Stimulated activated CD4-positive, alpha-beta T cell treated with anti-CD3 and anti-CD28 coated beads, Interleukin-12 subunit alpha, Interleukin-12 subunit beta, amount 100 ng/mL, for 24 hours (primary cell): ENCODE measurements at places on chromosomes 13 and 19.

GRCh38 chr19:49515767-49516166 is 3.3 kb downstream of the FCGRT start:
- DNase-seq: no peak

DNA sequence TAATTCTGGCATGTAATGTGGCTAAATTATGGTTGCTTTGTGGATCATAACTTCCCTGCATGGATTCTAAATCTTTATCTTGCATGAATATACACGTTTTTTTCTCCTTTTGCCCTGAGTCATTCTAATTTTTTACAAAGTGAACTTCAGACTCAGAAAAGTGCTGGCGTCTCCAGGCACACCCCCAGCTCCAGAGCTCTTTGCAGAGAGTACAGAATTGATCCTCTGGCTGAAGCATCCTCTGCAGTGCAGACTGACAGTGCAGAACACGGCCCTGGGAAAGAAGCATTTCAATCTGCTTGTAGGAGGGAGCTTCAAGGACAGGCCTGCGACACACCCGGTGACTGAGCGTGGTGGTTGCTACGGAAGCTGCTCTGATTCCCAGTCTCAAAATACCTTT is 228.1 kb downstream of the FGF9 start:
- DNase-seq: no peak

DNA sequence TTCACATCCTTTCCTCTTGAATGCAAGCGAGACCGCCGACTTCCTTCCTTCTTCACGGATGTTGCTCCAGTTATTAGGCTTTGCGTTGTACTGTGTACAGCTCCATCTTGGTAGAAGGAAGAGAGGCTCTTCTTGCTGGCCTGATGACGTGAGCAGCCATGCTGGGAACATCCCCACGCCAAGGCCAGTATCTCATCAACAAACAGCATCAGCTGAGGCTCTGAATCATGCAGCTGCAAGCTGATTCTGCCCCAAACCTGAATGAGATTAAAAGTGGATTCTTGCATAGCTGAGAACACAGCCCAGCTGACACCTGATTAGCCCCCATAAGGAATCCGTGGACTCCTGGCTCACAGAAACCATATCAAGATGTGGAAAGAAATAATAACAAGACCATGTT is 809.6 kb downstream of the EFNB2 start:
- no peak for DNase-seq

DNA sequence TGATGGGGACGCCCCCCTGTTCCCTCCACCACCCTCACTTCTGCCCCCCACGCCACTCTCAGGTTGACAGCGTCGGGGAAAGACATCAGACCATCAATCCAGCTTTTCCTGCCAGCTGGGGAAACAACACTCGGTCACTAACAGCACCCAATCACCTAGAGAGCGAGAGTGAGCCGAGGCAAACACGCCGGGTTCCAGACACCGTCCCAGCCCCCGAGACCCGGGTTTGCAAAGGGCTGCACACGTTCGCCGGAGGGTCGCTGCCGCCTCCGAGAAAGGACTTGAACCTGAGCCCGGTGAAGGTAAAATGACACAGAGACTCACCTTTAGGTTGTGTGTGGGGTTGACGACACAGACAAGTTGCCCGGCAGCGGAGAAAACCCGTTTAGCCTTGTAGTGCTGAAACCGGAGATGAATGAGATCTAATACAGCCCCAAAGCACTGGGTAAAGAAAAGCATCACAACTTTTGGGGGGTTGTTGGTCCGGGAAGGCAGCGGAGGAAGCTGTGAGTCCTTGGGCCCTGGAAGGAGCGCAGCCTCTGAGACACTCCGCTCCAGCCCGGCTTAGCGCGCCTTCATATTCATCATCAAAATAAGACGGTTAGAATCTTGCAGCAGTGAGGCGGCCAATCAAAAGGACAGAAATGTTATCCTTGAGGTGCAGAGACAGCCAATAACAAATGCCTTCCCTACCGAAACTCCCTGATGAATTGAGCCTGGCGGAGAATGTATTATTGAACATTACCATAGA is at the start of gene SIAH3:
TSS of gene SIAH3 (minus strand) at position 583 of the 751 bp plus-strand sequence. CDS start at position 459, 124 bp downstream.
- DNase-seq: no peak

DNA sequence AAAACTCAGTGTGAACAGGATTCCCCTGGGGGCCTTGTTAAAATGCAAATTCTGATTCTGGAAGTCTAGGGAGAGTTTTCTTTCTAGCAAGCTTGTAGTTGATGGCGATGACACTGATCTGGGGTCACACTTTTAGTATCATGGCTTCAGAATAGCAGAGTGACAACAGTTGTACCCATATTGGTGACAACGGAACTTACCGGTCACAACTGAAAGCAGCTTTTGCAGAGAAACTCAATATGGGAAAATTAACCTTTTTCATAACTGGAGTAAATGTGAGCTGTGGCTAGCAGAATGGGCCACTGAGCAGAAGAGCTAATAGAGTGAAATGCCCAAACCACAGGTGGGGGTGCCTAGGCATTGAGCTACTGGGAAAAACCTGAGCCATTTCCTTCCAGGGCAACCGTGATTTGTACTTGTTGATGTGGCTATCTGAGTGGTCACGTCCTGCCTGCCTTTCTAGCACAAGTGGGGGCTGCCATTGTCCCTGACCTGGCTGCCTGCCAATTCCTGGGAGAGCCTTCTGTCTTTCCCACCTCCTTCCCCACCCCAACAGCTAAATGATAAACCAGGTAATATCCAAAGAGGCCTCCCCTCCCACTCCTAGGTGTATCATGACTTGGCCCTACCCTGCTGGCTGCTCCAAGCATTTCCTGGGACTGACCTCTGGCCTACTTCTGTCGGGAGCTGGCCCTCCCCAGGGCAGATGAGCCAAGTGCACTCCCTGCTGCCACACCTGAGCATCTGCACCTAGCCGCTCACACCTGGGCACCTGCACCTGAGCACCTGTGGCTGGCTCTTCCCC is 1.7 kb upstream of the SLC10A2 start:
- DNase-seq: no peak

DNA sequence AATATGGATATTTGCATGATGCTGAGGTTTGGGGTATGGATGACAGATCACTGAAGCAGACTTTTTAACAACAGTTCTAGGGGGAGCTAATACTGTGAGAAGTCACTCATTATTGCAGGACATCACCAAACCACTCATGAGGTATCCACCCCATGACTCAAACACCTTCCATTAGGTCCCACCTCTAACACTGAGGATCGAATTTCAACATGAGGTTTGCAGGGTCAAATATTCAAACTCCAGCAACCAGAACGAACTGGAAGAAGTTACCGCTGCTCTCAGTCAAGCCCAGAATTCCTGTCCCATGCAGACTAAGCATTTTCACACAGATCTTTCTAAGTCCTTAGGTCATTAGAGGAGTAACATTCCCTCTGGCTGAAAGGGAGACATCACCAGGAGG is 758.9 kb downstream of the UQCRFS1 start:
- no peak for DNase-seq

GRCh38 chr19:9427941-9428340 is 7.4 kb downstream of the ZNF266 start:
- no peak for DNase-seq

GRCh38 chr19:45294291-45295029 is 28.2 kb downstream of the CKM start:
- no peak for DNase-seq

DNA sequence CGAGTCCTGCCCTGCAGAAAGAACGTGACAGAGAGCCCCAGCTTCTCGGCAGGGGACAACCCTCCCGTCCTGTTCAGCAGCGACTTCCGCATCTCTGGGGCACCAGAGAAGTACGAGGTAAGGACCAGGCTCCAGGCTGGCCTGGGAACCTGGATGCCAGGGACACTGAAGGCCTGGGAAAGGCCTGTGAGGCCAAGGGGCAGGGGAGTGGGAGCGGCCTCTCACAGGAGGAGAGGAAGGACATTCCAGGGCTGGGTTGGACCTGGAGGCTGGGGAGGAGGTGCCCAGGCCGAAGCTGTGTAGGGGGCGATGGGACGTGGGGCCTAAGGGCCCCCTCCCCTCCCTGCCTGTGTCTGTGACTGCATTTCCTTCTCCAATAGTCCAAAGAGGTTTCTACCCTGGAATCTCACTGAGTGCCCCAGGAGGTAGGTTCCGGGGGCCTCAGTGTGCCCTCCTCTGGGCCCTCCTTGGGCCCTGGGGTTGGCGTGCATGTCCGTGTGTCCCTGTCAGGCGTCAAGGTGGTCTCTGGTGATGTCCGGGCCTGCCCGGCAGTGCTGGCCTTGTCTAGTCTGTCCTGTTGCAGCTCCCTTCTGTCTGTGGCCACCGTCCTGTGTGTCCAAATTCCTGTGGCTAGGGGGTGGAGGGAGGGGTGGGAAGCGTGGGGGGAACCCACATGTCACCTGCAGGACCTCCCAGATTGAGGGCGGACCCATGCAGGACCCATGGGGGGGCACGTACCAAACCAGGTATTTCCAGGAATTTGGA is 16.9 kb upstream of the CD22 start:
- DNase-seq: no peak

DNA sequence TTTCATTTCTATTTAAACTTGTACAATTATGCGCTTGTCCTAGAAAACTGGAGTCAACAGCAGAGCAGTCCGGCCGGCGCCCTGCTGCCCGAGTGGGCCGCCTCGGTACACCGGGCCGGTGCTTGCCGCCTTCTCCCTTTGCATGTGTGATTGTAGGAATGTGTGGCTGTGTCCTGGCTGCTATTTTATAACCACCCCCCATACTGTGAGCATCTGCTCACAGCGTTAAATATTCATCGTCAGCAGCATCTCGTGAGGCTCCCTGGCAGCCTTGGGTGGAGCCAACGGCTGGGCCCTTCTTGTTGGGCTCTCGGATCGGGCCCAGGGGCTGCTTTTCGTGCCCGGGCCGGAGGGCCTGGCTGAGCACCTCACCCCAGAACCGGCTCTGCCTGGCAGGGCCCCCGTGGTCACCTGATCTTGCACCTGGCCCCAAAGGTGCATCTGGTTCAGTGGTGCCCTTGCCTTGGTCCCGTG is 10.6 kb downstream of the PIAS4 start:
- DNase-seq: no peak

DNA sequence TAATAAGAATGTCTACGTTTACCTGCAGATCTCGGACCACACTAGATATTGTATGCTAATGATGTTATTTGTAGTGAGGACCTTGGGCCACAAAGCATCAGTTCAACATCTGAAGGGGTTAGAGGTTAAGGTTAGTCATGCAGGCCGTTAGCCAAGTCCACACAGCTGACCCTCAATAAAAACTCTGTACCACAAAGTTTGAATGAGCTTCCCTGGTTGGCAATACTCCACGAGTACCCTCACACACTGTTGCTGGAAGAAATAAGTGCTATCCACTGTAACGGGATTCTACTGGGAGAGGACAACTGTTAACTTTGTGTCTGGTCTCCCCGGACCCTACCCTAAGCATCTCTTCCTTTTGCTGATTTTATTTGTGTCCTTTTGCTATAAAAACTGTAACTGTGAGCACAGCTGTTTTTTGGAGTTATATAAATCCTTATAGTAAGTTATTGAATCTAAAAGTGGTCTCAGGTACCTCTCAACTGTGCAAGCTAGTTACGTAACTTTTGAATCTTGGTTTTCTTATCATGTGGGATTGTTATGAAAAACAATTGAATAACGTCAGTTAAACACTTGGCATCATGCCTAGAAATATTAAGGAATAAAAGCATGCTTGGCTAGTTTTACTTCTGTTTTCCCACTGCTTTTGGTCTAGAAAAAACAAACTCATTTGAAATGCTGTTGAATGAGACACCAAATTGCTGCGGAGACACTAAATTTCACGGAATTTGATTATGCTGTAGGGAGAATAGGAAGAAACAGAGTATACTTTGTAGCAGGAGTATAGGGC is 181.5 kb downstream of the DNAJC3 start:
- DNase-seq: no peak

- DNase-seq: no peak
Measured at GRCh38 chr13:75788481-75788981, 152.4 kb downstream of the LMO7 start.

DNA sequence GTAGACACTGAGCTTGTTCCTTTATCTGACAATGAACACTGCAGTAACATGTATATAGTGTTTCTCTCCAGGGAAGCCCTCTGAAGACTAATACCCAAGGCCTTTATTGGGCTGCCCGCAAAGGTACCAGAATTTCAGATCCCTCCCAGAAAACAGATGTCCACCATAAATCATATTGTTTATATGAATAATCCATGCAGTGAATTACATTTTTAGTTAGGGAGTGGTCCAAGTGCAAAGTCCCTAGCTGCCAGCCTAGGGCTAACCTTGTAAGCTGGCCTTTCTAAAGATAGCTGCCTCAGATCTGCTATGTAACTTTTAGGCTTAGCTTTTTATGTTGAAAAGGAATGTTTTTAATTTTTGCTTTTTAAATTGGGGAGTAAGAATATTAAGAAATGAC is 44.7 kb downstream of the TDRD3 start:
- no peak for DNase-seq

DNA sequence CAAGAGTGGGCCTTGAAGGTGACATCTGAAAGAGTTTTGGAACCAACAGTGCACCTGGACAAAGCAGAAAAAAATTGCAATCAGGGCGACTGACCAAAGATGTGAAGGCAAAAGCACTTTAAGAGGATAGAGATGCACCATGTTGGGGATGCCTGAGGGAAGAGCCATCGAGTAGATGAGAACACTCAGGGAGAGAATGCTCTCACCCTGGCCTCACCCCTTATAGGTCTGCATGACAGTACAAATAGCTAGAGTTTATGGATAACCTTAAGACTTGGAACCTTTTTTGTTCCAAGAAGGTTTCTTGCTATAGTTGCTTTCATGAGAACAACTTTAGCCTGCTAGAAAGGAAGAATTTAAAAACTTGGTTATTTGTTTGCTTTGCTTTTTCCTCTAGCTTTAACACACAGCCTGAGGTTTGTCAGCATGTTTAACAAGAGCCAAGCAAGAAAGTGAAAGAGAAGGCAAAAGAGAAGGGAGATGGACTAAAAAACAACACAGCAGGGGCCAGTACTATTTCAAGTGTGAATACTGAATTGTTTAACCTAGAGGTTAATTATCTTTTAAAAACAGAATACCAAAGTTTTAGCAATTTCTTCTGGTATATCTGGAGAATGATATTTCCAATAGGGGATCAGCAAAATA is 418.9 kb downstream of the DIAPH3 start:
- DNase-seq: no peak

DNA sequence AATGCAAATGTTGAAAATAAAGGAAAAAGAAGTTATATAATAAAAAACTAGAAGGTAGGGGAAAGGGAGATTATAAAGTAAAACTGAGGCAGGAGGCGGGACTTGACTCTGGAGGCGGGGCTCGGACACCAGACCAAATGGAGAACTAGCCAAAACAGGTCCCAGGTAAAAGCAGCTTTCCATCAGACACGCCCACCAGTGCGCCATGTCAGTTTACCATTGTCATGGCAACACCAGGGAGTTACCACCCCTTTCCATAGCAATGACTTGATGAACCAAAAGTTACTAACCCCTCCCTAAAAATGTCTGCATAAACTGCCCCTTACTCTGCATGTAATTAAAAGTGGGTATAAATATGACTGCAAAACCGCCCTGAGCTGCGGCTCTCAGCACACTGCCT is 70.9 kb downstream of the PEPD start:
- DNase-seq: no peak

DNA sequence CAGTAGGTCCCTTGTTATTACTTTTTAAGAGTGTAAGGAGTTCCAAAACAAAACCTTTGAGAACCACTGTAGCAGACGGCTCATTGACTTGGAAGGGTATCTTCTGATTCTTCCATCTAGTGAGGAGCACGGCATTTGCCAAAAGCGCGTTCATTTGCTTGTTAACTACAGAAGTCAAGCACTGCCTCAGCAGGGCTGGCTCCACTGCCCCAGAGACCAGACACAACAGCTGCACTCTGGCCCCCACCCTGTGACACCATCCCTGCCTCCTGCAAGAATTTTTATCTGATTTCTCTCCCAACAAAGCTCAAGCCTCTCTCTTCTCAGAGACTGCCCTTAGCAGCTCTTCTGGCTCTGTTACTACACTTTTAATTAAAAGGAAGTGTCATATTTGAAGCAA is 20.7 kb upstream of the XPO4 start:
- no peak for DNase-seq

GRCh38 chr19:35044317-35045117 is 3.0 kb downstream of the HPN start:
- peak; percentile 66 for DNase-seq
